ENCODE measurements at places on chromosomes 6 and 20.

- DNase-seq = peak; percentile 92
These were observed 61.9 kb upstream of the TAGAP start for GRCh38 chr6:159106627-159107241.

DNA sequence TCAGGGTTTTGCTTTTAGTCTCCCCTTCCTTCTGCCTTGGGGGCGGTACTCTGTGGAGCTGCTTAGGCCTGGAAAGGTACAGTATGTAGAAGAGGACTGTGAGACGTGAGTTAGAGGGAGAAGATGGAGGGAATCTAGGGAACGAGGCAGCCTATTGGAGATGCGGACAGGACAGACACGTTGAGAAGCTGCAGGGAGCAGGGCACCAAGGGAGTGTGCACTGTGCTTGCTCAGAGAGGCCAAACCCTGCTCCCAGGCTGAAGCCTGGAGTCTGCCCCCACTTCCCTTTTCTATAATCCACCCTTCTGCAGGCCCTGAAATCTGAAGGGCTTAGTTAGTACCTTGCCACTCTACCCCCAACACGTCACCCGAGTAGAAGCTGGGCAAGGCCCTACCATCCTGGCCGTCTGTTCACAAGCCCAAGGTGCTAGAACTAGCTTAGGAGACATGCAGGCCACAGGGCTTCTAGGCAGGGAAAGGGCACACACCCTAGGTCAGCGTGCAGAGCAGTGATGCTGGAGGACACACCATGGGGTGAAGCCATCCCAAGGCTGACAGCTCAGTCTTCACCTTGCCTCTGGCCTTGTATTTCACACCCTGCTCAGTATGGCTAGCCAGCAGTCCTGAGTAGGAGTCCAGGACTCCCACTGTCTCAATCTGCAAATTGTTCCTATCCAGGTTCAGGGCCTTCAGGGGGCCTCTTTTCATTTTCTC is 6.9 kb downstream of the TP53INP2 start:
- no peak for DNase-seq

DNA sequence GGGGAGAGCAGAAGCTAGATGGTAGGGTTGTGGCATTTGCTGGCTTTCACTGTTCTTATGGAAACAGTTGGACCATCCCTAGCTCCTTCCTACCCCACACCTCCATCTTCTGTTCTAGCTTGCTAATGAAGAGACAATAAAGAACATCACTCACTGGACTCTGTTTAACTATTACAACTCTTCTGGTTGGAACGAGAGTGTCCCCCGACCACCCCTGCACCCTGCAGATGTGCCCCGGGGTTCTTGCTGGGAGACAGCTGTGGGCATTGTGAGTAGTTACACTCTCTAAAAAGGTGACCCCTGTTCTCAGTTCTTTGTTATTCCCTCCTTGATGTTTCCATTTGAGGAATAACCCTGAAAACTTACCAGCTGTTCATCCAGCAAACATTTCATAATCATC is 40.4 kb upstream of the NOP56 start:
- DNase-seq = no peak

- peak; percentile 10 for DNase-seq
These were observed 983 bp upstream of the KCNQ5 start for GRCh38 chr6:72620871-72621290.

GRCh38 chr6:159608961-159609651 is 83.9 kb downstream of the SOD2 start:
- peak; percentile 4 for DNase-seq

- DNase-seq = no peak
These were observed 41.1 kb downstream of the VEGFA start for GRCh38 chr6:43810965-43811732.

DNA sequence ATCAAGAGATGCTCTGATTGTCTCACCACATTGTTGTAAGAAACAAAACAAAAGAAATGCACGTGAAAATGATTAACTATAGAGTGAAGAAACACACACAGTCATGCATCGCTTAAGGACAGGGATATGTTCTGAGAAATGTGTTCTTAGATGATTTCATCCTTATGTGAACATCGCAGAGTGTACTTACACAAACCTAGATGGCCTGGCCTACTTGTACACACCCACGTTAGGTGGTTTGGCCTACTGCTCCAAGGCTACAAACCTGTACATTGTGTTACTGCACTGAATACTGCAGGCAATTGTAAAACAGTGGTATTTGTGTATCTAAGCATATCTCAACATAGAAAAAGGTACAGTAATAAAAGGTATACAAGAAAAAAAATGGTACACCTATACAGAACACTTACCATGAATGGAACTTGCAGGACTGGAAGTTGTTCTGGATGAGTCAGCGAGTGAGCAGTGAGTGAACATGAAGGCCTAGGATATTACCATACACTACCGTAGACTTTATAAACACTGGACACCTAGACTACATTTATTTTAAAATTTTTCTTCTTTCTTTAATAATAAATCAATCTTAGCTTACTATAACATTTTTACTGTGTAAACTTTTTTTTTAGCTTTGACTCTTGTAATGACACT is 48.6 kb downstream of the FKBP5 start:
- no peak for DNase-seq

DNA sequence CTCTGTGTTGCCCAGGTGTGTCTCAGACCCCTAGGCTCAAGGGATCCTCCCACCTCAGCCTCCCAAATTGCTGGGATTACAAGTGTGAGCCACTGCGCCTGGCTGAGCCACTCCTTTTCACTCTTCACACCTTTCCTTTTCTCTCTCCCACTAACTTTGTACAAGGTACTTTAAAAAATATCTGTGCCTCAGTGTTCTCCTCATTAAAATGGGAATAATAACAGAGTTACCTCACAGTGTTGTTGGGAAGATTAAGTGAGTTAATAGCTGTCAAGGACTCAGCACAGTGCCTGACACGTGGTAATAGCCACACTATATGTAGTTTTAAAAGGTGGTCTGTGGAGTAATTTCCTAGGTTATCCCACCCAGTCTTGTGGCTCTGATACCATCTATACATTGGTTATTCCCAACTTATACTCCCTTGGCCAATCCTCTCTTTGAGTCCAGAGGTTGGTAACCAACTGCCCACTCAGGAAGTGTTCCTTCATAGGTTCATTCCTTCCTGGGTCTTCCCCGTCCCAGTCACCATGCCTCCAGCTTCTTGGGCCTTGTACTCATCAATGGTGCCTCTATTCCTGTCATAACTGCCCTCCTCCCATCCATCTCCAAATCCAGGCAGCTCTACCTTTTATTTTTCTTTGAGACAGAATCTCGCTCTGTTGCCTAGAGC is 78.6 kb upstream of the NAA20 start:
- no peak for DNase-seq

DNA sequence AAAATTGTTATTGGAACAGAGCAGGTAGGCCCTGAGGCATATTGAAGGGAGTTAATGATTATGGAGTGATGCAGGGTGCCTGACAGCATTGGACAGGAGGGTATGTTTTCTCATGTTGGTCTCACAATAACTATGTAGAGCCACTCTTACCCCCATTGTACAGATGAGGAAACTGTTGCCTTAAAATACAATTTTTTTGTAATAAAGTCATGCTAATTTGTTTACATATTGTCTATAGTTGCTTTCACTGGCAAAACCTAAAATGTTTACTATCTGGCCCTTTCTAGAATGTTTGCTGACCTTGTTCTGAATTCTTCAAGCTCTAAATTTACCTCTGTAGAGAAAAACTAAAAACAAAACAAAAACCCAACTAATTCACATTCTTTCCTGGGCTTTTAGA is 5.7 kb downstream of the ACOT8 start:
- DNase-seq = no peak

- DNase-seq = no peak
These were observed 95.4 kb upstream of the CEP85L start for GRCh38 chr6:118746825-118747174.

DNA sequence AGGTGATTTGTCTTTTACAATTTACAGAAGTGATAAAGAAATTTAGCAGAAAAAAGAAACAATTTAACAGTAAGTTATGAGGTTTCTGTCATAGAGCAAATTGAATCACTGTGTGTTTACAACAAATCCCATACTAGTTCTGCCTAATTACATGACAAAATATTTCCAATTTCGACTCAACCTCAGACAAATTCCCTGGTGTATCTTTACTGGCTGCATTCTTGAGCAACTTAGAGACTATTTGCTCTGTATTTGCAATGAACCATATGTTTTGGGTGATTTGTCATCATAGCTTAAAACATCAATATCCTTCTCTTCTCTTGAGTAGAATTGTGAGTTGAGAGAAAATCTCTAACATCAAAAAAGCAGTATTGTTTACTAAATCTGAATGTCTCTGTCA is 128.7 kb downstream of the SIM1 start:
- no peak for DNase-seq

- DNase-seq = no peak
These were observed 12.4 kb upstream of the GTSF1L start for GRCh38 chr20:43739148-43739749.

GRCh38 chr20:38066969-38067716 is 33.6 kb downstream of the RPRD1B start:
- DNase-seq = no peak

DNA sequence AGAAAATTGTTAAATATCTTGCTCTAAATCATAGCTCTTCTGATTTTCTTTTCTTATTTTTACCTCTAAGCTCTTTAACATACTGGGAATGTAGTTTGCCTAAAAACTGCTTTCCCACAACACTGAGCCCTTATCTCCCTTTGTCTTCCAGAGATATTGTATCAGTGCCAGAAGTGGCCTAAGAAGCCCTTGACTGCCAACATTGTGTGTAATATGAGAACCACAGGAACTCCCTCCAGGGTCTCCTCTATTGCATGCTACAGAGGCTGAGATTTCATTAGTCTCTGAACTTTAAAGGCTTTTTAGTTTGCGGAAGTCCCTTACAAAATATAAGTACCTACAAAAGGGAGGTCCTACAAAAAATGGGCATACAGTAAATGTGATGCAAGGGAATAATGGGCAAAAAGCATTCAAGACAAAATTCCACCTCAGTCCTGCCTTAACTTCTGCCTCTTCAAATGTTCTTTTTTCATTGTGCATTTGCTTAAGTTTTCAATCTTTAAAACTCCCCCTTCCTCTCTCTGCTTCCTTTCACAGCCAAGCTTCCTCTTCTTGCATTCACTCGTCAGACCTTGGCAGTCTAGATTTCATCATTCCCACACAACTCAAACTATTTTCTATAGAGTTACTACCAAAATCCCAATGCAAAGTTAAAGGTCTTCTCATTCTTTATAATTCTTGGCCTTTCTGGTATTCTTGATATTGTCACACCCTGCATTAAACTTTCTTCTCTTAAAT is 76.5 kb downstream of the ADGRG6 start:
- no peak for DNase-seq

- DNase-seq = no peak
These were observed 79.0 kb upstream of the OGFRL1 start for GRCh38 chr6:71209626-71210025.

All from stimulated activated CD4-positive, alpha-beta T cell treated with anti-CD3 and anti-CD28 coated beads, Interleukin-12 subunit alpha, Interleukin-12 subunit beta, amount 100 ng/mL, for 24 hours (primary cell).